Progenitor cell of endocrine pancreas (in vitro differentiated cells): ENCODE measurements at places on chromosomes 2 and 18. TPM values are rescaled to one million over a fixed set of nuclear protein-coding genes. Genes with fewer than 3 reads are reported as not detected.

The CGREF1 gene
- 0.31 and 0.87 TPM in 2 replicates for total RNA-seq

The IL36G gene
- not detected in 2 replicates for total RNA-seq

The ASB18 gene
- not detected in 2 replicates for total RNA-seq

The ZNF396 gene
- total RNA-seq: 4.5 and 5.9 TPM in 2 replicates

The CCDC141 gene
- total RNA-seq: 14.8 and 18.1 TPM in 2 replicates

The ERBB4 gene
- total RNA-seq: 43.8 and 51.7 TPM in 2 replicates

The AGXT gene
- 1.0 and 1.2 TPM in 2 replicates for total RNA-seq

The PARD3B gene
- 29.7 and 34.4 TPM in 2 replicates for total RNA-seq

The M1AP gene
- total RNA-seq: 2.5 and 2.6 TPM in 2 replicates

The TMEM200C gene
- total RNA-seq: 8.6 and 9.3 TPM in 2 replicates

The ZNF385B gene
- 4.9 and 5.5 TPM in 2 replicates for total RNA-seq

The ICA1L gene
- 17.8 and 19.1 TPM in 2 replicates for total RNA-seq

The NHEJ1 gene
- total RNA-seq: 15.4 and 17.7 TPM in 2 replicates

The IL36RN gene
- total RNA-seq: 0.13 TPM in 1 of 2 replicates, not detected in the other

The CNTNAP5 gene
- total RNA-seq: 5.3 and 8.9 TPM in 2 replicates

The GCA gene
- 92.6 and 113 TPM in 2 replicates for total RNA-seq

The PAX8 gene
- total RNA-seq: 3.9 and 8.4 TPM in 2 replicates

The MC2R gene
- total RNA-seq: not detected in 2 replicates
